ENCODE measurements at places on chromosomes 16 and 17. TPM values are rescaled to one million over a fixed set of nuclear protein-coding genes. Genes with fewer than 3 reads are reported as not detected.

GRCh38 chr17:43940630-43941029 lies 1.6 kb downstream of the PPY start:
- H3K4me1 ChIP-seq = peaks cover 10% of the 10 kb centered on the region
- H3K36me3 ChIP-seq = no peaks in the 10 kb centered on the region

GRCh38 chr17:58279016-58279711 lies 1.6 kb downstream of the MPO start:
- no peaks in the 10 kb centered on the region for H3K36me3 ChIP-seq
- H3K4me1 ChIP-seq = peaks cover 2% of the 10 kb centered on the region
- no peak for DNase-seq
- H3K4me3 ChIP-seq = no peak overlapping the region
- no peaks in the 10 kb centered on the region for H3K27me3 ChIP-seq

Gene ITGAL
- not detected for total RNA-seq

- H3K4me3 ChIP-seq = no peak overlapping the region
- peak; percentile 38 for DNase-seq
Measured at GRCh38 chr16:49596068-49596467, 222.5 kb downstream of the C16orf78 start.

Gene MEFV
- not detected for total RNA-seq

DNA sequence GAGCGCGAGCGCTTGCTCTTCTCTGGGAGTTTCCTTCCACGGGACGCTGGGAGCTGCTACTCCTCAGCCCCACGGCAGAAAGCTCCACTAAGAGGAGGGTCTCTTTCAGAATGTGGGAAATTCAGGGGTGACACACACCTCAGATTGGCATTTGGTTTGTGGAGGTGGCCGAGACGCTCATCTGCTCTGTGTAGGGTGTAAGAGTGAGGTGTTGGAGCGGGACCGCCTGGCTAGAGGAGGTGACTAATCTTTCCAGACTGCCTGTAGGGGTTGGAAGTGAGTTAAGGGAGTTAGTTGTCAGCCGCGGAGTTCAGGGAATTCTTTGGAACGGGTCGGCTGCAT lies 735 bp downstream of the PSMD11 start:
- H3K4me1 ChIP-seq = no peaks in the 10 kb centered on the region
- peak overlapping the region; percentile 93 for H3K4me3 ChIP-seq
- DNase-seq = no peak
- peak overlapping the region; percentile 90 for H3K27ac ChIP-seq

DNA sequence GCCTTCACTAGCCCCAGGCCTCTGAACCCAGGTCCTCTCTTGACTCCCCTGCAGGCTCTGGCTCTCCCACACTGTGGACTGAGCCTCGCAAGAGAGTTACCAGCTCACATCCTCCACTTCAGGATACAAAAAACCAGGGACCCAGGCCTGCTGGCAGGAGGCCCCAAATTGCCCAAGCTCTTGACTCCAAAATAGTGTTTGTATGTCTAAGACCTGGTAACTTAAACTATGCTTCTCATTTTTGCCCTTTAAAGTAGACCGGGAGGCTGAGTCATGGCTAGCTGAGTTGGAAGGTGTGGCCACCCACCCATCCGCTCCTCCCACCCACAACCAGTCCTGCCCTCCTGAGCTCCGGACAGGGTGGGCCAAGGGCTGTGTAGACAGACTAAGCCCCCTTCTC lies 250.0 kb downstream of the SOX9 start:
- DNase-seq = no peak
- H3K27ac ChIP-seq = no peak overlapping the region
- no peaks in the 10 kb centered on the region for H3K27me3 ChIP-seq
- no peaks in the 10 kb centered on the region for H3K36me3 ChIP-seq

DNA sequence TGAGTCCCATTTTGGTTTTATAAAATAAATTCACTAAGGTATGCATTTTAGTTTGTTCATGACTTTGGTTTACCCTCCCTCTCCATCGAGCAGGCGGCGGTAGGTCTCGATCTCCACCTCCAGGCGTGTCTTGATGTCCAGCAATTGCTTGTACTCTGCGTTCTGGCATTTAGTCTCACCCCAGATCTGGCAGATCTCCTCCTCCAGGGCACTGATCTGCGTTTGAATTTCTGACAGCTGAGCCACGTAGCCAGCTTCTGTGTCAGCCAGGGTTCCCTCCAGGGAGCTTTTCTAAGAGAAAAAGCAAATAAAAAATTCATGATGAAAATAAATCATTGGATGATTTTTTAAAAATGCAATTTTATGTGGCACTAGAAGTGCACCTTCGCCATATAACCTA lies 4.2 kb downstream of the KRT24 start:
- H3K27me3 ChIP-seq = no peaks in the 10 kb centered on the region
- no peaks in the 10 kb centered on the region for H3K4me1 ChIP-seq
- H3K36me3 ChIP-seq = no peaks in the 10 kb centered on the region
- H3K4me3 ChIP-seq = no peak overlapping the region

DNA sequence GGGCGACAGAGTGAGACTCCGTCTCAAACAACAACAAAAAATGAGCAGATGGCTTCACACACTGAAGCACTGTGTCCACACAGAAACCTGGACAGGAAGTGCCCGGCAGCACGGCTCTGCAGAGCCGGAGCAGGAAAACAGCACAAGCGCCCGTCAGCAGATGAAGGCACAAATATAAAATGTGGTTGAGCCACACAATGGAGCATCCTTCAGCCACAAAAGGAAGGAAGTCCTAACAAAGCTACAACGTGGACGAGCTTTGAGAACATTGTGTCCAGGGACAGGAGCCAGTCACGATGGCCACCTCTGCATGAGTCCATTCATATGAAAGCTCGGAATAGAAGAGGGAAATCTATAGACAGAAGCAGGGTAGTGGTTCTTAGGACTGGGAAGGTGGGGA lies 15.7 kb downstream of the RHBDF2 start:
- no peak for DNase-seq
- no peak overlapping the region for H3K4me3 ChIP-seq
- no peaks in the 10 kb centered on the region for H3K36me3 ChIP-seq
- H3K4me1 ChIP-seq = no peaks in the 10 kb centered on the region

Gene TBC1D3H
- not detected for total RNA-seq

- H3K27me3 ChIP-seq = no peaks in the 10 kb centered on the region
- no peak overlapping the region for H3K27ac ChIP-seq
- H3K36me3 ChIP-seq = no peaks in the 10 kb centered on the region
- DNase-seq = no peak
Measured at GRCh38 chr17:29061036-29061435, 18.1 kb downstream of the PIPOX start.

GRCh38 chr17:35683591-35683990 lies 47.8 kb upstream of the RASL10B start:
- H3K4me3 ChIP-seq = no peak overlapping the region
- H3K36me3 ChIP-seq = peaks cover 14% of the 10 kb centered on the region
- H3K27me3 ChIP-seq = no peaks in the 10 kb centered on the region

DNA sequence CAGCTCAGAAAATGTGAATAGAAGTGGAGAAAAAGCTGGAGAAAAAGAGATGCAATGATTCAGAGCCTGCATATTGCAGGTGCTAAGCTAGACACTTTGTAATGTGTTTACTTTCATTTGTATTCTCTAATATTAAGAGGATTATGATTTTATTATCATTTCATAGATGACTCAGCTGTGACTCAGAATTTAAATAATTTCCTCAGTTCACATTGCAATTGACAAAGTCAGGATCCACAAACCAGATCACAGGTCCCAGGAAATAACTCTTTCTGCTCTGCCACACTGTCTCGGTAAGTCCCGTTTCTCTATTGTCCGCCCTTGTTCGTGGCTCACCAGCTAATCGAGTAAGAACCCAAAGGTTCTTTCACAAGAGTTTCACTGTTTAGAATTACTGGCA lies 235.4 kb upstream of the MON1B start:
- H3K4me3 ChIP-seq = no peak overlapping the region
- no peaks in the 10 kb centered on the region for H3K4me1 ChIP-seq
- H3K27me3 ChIP-seq = no peaks in the 10 kb centered on the region
- H3K27ac ChIP-seq = no peak overlapping the region
- no peaks in the 10 kb centered on the region for H3K36me3 ChIP-seq

- no peaks in the 10 kb centered on the region for H3K36me3 ChIP-seq
- no peak for DNase-seq
- no peaks in the 10 kb centered on the region for H3K4me1 ChIP-seq
- no peak overlapping the region for H3K4me3 ChIP-seq
- no peaks in the 10 kb centered on the region for H3K27me3 ChIP-seq
- H3K27ac ChIP-seq = no peak overlapping the region
Measured at GRCh38 chr16:28313587-28313986, 21.3 kb downstream of the SBK1 start.

Gene MYH1
- not detected for total RNA-seq

DNA sequence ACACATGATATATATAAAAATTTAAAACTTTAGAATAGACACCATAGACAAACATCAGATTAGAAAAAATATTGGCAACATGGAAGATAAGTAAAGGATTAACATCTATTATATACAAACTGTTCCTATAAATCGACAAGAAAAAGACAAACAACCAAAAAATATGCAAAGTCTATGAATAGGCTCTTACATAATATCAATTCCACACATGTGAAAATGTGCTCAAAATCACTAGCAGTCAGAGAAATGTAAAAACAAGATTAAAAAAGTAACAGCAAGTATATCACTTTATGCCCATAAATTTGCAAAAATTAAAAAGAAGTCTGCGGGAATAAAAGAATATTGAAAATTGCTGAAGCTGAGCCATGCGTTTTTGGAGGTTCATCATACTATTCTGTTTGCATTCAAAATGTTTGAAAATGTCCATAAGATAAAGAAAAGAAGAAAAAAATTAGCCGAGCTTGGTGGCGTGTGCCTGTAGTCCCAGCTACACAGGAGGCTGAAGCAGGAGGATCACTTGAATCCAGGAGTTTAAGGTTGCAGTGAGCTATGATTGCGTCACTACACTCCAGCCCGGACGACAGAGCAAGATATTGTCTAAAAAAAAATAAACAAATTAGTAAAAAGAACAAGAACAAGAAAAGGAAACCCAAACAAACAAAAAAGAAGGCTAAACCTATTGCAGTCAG lies 11.2 kb upstream of the ERN2 start:
- H3K4me1 ChIP-seq = peaks cover 2% of the 10 kb centered on the region
- no peak for DNase-seq
- H3K36me3 ChIP-seq = no peaks in the 10 kb centered on the region
- no peak overlapping the region for H3K27ac ChIP-seq

Gene TEDC2
- 54.2 TPM for total RNA-seq

Gene TBX2
- total RNA-seq = not detected

Gene MYOCD
- total RNA-seq = 4.9 TPM

- DNase-seq = no peak
- H3K4me3 ChIP-seq = no peak overlapping the region
- H3K27ac ChIP-seq = no peak overlapping the region
- no peaks in the 10 kb centered on the region for H3K27me3 ChIP-seq
- no peaks in the 10 kb centered on the region for H3K36me3 ChIP-seq
- H3K4me1 ChIP-seq = no peaks in the 10 kb centered on the region
Measured at GRCh38 chr16:12750554-12750918, 53.2 kb downstream of the CPPED1 start.

Gene TMEM186
- total RNA-seq = 14.3 TPM

DNA sequence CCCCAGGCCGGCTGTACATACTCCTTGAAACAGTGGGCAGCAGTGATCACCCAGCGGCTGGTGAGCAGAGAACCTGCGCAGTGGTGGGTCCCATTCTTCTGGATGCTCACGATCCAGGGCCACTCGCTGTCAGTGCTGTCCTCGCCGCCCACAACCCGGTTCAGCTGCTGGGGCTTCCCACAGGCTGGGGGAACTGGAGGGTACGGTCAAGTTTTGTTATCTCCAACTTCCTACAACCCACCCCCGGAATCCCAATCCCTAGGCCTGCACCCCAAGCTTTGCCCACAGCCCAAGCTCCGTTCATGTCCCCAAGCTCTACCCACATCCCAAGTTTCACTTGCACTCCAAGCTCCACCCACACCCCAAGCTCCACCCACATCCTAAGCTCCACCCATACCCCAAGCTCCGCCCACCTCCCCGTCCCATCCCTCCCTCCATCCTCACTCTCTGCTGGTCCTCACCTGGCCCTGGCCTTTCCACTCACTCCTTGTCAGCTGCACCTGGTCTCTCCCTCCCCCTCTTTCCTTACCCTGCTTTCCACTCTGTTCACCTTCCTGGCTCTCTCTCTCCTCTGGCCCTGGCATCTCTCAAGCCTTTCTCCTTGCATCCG lies 1.8 kb downstream of the PRSS22 start:
- peak; percentile 90 for DNase-seq
- no peak overlapping the region for H3K27ac ChIP-seq
- H3K4me3 ChIP-seq = no peak overlapping the region
- H3K36me3 ChIP-seq = peaks cover 3% of the 10 kb centered on the region

Gene C16orf54
- not detected for total RNA-seq

- H3K36me3 ChIP-seq = no peaks in the 10 kb centered on the region
- no peak for DNase-seq
- peak overlapping the region; percentile 67 for H3K4me3 ChIP-seq
- peaks cover 6% of the 10 kb centered on the region for H3K4me1 ChIP-seq
- H3K27me3 ChIP-seq = no peaks in the 10 kb centered on the region
Measured at GRCh38 chr17:41666237-41666641, 22.4 kb upstream of the EIF1 start.

GRCh38 chr17:57808882-57809281 lies 41.0 kb downstream of the MRPS23 start:
- no peak overlapping the region for H3K4me3 ChIP-seq
- no peak overlapping the region for H3K27ac ChIP-seq
- H3K36me3 ChIP-seq = no peaks in the 10 kb centered on the region
- DNase-seq = no peak

Gene ZG16B
- total RNA-seq = not detected

- H3K4me1 ChIP-seq = no peaks in the 10 kb centered on the region
- no peak for DNase-seq
- no peaks in the 10 kb centered on the region for H3K27me3 ChIP-seq
- no peak overlapping the region for H3K27ac ChIP-seq
Measured at GRCh38 chr16:76444832-76445231, 167.6 kb downstream of the CNTNAP4 start.

GRCh38 chr16:28326881-28327610 lies 34.7 kb downstream of the SBK1 start:
- H3K36me3 ChIP-seq = no peaks in the 10 kb centered on the region
- H3K4me1 ChIP-seq = no peaks in the 10 kb centered on the region
- H3K27me3 ChIP-seq = no peaks in the 10 kb centered on the region
- peak; percentile 88 for DNase-seq

DNA sequence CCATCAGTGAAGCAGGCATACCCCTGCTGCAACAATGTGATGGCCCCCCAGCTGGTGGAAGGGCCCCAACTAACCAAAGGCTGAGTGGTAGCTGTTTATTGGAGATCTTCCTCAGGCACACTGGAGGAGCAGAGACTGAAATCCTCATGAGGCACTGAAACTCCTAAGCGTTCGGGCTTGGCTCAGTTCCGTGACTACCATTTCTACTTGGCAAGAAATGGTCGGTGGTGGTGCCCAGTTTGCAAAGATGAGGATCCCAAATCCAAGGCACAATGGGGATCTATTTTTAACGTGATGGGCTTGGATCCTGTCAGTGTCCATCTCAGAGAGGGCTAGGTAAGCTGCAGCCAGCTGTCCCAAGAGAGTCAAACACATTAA lies 82.8 kb downstream of the TNFRSF13B start:
- H3K4me3 ChIP-seq = no peak overlapping the region
- H3K27ac ChIP-seq = no peak overlapping the region
- H3K27me3 ChIP-seq = no peaks in the 10 kb centered on the region

Gene CCL7
- total RNA-seq = not detected

GRCh38 chr16:71354156-71354555 lies 4.4 kb upstream of the CALB2 start:
- DNase-seq = no peak
- H3K36me3 ChIP-seq = no peaks in the 10 kb centered on the region
- peaks cover 6% of the 10 kb centered on the region for H3K4me1 ChIP-seq

GRCh38 chr17:15457723-15458094 lies 9.7 kb downstream of the CDRT4 start:
- H3K27ac ChIP-seq = no peak overlapping the region
- H3K36me3 ChIP-seq = peaks cover 2% of the 10 kb centered on the region
- H3K4me3 ChIP-seq = no peak overlapping the region
- H3K27me3 ChIP-seq = no peaks in the 10 kb centered on the region
